Right ventricle myocardium inferior (tissue), 1 donor: ENCODE measurements at places on chromosomes 3 and 15.
A peak's percentile ranks its signal among the peaks of the same experiment; 100 is the strongest.

GRCh38 chr3:18189282-18190050 is 235.7 kb downstream of the SATB1 start:
- DNase-seq = no peak

GRCh38 chr3:33392703-33393125 is 47.5 kb downstream of the UBP1 start:
- no peak for DNase-seq

DNA sequence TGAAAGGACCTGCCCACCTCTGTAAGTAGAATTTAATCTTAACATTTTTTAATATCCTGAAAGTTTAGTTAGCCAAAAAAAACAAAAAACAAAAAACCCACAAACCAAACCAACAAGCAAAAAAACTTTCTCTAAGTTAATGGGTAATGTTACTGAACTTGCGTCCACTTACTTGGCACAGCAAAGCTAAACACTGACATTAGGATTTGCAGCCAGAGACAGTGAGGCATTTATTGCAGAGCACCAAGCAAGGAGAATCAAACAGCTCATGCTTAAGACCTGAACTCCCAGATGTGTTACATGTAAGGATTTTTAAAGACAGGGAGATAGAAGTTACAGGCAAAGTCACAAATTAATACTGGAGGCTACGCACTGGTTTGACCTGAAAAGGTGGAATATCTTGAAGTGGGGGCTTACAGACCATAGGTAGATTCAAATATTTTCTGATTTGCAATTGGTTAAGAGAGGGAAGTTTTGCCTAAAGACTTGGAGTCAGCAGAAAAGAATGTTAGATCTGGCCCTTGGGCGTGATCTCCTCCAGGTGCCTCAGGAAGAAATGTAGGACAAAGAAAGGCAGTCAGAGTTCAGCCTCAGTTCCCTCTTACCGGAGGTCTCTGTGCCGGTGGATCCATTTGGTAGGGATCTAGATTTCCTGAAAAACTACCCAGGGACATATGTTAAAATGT is 205.0 kb downstream of the ADAMTSL3 start:
- DNase-seq = no peak

DNA sequence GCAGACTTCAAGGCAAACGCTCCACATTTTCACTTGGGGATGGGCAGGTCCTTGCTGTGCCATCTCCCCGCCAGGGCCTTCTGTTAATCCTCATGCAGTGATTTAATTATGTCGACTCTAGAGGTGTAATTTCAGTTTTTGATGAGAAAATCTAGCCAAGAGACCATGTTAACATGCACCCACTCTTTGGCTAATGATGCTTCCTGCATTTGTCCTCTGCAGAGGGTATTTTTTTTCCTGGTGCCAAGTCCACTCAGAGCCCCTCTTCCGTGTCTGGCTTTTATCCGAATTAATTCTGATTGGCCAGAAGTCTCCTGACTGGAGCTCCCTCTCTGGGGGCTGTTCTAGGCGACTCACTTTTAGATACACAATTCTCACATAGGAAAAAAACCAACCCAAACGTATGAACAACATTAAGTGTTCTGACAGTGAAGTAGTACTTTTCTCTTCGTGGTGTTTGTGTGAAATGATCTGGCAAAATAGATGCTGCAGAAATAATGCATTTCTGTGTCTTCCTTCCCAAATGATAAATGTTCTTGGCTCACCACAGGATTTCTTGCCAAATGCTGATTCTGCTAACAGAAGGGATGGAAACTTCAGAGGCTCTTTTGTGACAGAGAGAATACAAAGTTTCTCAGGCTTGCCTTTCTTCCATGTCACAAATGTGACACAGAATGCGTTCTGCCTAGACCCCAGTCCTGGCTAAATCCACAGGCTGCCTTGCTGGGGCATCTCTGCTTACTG is 190.0 kb downstream of the CACNA2D3 start:
- DNase-seq = no peak

DNA sequence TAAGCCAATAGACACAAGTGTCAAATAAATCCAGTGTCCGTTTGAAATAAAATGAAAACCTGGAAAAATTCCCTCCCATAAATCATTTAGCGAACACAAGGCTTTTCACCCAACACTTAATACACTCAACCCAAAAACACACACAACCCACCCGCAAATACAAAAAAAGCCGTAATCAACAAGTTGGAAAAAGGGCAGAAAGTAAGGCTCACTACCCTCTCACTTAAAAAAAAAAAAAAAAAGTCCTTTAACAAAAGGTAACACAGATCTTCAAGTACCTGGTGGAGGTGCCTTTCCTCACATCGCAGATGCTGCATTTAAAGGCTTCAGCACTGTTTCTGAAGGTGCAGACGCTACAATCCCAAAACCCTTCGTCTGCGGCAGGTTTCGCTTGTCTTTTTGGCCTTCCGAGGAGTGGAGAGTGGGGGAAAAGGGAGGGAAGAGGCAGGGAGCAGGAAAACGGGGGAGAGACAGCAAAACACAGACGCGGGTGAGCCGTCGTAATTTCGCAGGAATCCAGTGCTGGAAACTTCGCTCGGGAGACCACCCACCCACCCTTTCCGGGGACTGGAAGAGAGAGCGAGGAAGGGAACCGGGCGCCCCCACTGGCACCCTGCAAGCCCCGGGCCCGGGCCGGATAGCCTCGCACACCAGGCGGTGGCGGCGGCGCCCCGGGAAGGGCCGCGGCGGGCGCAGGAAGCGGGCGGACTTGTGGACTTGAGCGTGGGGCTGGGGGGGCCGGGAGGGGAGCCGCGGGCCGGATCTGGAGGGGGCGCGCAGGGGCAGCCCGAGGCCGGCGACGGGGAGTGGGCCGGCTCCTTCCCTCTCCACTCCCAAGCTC is 401.8 kb downstream of the SHQ1 start:
- DNase-seq = no peak

DNA sequence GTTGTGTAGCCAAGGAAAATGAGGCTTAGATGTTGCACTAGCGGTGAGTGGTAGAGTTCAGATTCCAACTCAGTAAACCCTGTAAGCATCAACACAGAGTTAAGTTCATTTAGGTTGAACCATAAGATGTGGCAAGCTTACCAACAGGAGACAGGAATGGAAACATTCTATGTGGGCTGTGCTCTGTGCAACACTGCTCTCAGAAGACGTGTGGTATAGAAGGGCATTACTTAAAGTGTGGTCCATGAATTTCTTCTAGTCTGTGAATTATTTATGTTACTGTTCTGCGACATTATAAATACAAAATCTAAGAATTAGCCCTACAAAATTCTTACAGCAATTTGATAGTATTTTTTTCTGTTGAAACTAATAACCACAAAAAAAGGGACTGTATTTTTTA is 213.3 kb downstream of the GRM7 start:
- DNase-seq = no peak

- DNase-seq = no peak
These were observed 82.2 kb downstream of the ABI3BP start for GRCh38 chr3:100910986-100911385.

DNA sequence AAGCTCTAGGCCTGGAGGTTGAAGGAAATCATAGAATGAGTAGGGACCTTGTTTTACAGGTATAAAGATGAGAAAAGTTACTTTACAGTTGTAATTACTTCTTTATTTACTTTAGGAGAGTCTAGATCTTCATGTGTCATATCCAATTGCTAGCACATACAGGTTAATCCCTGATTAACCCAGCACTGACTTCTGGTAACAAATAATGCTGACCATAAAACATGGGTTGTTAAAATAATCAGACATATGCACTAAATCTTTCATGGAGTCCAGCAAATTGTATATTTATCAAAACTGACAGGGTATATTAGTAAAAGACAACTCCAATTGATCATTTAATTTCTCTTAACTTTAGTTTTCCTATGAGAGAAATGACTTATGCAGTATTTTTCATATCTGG is 245.2 kb downstream of the NFKBIZ start:
- DNase-seq = no peak

DNA sequence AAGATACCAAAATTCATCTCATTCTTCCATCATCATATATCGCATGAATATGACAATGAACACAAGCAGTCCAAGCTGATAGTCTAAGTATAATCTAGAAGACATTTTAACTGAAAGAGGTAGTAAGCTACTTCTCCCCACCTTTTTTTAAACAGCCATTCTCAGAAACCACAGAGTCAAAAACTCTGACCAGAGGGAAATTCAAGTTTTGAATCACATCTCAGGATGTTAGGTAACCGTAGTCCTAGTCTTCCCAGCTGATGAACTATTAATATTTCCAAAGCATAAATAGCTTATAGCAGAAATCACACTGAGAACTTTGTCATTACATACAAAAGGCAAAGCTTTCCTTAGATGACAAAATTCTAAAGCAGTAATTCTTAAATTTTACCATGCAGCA is 25.8 kb downstream of the NPTN start:
- no peak for DNase-seq

GRCh38 chr3:188055388-188055787 is 98.6 kb upstream of the LPP start:
- DNase-seq = no peak

DNA sequence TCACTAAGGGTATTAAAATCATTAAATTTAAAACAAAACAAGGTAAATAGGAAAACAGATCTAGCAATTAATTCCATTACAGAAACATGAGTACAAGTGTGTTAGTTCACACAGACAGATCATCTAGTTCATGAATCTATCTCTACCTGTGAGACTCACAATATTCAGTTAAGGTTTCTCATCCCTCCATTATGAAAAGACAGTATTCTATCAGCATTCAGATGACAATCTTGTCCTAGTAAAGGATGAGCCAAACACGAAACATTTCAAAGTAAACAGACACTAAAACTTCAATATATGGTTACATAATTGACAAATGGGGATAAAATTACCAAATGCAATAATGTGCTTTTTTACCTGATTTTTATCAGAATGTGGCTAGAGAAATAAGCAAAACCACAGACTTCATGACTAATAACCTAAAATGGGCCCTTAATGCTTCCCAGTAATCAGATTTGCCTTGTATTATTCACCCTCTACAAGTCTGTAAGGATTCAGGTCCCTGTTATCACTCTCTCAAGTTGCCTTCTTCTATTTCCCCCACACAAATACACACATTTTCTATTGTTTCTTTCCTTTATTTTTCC is 126.8 kb downstream of the DLG1 start:
- no peak for DNase-seq

- DNase-seq = no peak
These were observed 4.3 kb upstream of the TSEN2 start for GRCh38 chr3:12479919-12480427.

- DNase-seq = no peak
These were observed 106.5 kb downstream of the KLF13 start for GRCh38 chr15:31433091-31433490.

GRCh38 chr15:87631775-87632174 is 624.8 kb downstream of the NTRK3 start:
- DNase-seq = no peak

DNA sequence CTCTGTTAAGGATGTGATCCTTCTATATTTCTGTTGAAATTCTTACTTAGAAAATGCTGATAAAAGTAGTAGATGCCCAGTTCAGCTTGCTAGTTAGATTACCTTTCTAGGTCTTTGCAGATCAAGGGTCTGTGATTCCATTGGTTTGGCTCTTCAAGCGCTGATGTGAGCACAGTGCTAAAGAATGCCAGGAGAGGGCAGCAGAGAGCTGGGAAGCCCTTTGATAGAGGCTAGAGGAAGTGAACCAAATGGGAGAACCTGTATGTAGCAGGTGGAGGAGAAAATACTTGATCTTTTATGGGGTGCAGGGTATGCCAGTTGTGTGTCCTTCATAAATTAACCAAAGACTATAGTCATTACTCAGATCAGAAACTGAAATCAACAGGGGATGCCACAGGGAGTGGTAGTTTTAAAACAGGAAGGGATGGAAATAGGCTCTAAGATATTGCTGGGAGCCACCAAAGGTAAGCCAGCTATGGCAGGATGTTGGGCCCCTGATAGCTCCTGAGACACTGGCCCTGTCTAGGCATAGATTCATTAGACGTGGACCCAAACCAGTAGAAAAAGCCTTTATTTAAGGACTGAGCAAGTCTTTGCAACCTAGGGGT is 677.4 kb downstream of the SQOR start:
- no peak for DNase-seq

- peak; percentile 20 for DNase-seq
These were observed 64.1 kb downstream of the CCDC33 start for GRCh38 chr15:74300057-74300795.

- no peak for DNase-seq
These were observed 41.6 kb downstream of the PIK3CA start for GRCh38 chr3:179189759-179190158.

DNA sequence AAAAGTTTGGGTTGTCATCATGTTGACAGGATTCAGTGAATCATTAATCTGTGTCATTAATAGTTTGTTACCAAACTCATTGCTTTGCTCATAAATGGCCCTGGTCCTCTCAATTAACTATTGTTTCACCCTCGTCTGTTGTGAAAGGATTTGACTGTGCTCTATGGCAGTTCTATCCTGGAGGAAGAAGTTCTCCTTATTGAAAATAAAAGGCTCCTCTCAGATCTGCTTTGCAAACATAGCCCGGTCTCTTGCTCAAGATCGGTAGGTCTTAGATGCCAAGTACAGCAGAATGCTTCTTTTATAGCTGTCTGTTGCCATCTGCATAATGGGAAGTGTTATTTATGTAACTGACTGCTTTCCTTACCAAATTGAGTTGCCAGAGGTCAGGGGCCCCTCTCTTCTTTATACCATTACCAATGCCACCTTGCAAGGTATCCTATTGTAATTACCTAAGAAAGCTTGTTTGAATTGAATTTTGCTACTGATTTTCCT is 146.5 kb downstream of the EBLN2 start:
- DNase-seq = no peak

DNA sequence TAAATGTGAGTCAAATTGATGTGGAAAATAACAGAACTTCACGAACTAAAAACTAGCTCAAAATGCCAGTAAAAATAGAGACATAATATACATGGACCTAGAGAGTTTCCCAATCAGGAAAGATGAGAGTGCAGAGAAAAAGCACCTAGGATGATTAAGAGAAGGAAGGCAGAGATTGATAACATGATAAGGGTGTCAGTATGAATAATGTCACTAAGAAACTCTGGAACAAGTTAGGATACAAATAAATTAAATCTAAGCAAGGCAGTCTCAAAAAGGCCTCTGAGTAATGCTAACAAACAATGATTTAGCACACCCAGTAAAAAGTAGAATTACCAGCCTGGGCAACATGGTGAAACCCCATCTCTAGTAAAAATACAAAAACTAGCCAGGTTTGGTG is 304.7 kb upstream of the DPPA4 start:
- DNase-seq = no peak

DNA sequence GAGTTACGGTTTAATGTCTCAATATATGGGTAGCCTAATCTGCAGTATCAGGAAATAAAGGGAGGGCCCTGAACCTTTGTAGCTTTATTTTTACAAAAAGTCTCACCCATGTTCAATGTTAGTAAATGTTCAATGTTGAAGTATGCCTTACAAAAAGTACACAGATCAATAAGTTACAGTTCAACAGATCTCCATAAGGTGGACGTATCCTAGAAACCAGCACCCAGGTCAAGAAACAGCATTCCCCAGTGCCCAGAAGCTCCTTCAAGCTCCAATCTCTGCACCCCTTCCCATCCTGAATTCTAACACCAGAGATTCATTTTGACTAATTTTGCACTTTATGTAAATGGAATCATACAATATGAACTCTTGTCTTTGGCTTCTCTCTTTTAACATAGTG is 31.3 kb downstream of the COLQ start:
- DNase-seq = no peak

- no peak for DNase-seq
These were observed 9.6 kb downstream of the C3orf18 start for GRCh38 chr3:50557915-50558314.

- DNase-seq = no peak
These were observed 82.6 kb upstream of the ATP11B start for GRCh38 chr3:182710557-182711157.

- no peak for DNase-seq
These were observed 33.4 kb downstream of the CPEB1 start for GRCh38 chr15:82613747-82614146.

GRCh38 chr15:92510163-92510882 is 116.6 kb downstream of the ST8SIA2 start:
- no peak for DNase-seq
